IPS DF 6.9 (cell line): ENCODE measurements at places on chromosomes 2 and 18.

- H3K27ac ChIP-seq: no peak overlapping the region
- H3K36me3 ChIP-seq: no peaks in the 10 kb centered on the region
- no peak overlapping the region for H3K4me3 ChIP-seq
- H3K27me3 ChIP-seq: no peaks in the 10 kb centered on the region
- DNase-seq: no peak
These were observed 543.9 kb upstream of the LINC00305 start for GRCh38 chr18:64692826-64693225.

DNA sequence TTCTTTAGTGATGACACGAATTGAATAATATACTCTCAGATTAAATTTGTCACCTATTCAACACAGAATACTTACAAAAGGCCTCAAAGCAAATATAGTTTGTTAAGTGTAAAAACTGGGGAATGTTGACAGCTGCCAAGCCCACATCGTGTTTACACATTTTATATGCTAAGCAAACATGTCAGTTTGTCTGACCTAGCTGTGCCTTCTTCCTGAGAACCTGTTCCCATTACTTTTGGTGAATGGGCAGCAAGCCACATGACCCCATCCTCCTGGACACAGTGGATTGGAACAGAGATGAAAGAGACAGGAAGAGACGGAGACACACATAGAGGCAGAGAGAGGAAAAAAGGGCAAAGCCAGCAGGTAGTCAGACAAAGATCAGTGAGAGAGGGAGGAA lies 22.9 kb upstream of the CUL3 start:
- H3K36me3 ChIP-seq: no peaks in the 10 kb centered on the region
- no peaks in the 10 kb centered on the region for H3K4me1 ChIP-seq
- no peak overlapping the region for H3K27ac ChIP-seq
- H3K27me3 ChIP-seq: no peaks in the 10 kb centered on the region

GRCh38 chr2:201574766-201575165 lies 68.5 kb downstream of the TMEM237 start:
- no peak overlapping the region for H3K27ac ChIP-seq
- H3K27me3 ChIP-seq: no peaks in the 10 kb centered on the region
- no peaks in the 10 kb centered on the region for H3K4me1 ChIP-seq
- no peaks in the 10 kb centered on the region for H3K36me3 ChIP-seq

GRCh38 chr2:107719141-107719540 lies 107.6 kb upstream of the RGPD4 start:
- no peak overlapping the region for H3K27ac ChIP-seq
- H3K4me1 ChIP-seq: no peaks in the 10 kb centered on the region
- no peaks in the 10 kb centered on the region for H3K27me3 ChIP-seq
- H3K4me3 ChIP-seq: no peak overlapping the region

- no peaks in the 10 kb centered on the region for H3K27me3 ChIP-seq
- no peak overlapping the region for H3K27ac ChIP-seq
- DNase-seq: no peak
- no peaks in the 10 kb centered on the region for H3K4me1 ChIP-seq
- H3K36me3 ChIP-seq: no peaks in the 10 kb centered on the region
These were observed 122.3 kb downstream of the HAUS1 start for GRCh38 chr18:46226461-46226860.

DNA sequence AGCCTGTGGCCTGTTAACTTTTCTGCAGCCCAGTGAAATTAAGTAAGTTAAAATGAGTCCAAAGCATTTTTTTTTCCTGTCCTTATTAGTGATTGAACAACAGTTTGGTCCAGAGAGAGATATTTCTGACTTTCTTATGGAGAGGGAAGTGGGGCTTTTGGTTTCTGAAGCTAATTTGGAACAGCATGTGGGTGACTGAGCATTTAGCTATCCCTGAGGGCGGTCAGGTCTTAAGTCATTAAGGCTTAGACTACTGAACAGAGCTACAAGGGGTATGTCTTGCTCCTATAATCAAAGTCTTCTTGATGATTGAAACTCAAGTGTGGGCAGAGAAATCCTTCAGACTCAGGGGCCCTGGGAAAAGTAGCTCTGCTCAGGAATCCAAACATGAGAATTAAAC lies 14.0 kb downstream of the ARHGAP25 start:
- H3K27ac ChIP-seq: no peak overlapping the region
- H3K36me3 ChIP-seq: no peaks in the 10 kb centered on the region
- DNase-seq: no peak
- no peaks in the 10 kb centered on the region for H3K4me1 ChIP-seq
- no peaks in the 10 kb centered on the region for H3K27me3 ChIP-seq
- no peak overlapping the region for H3K4me3 ChIP-seq

- H3K27me3 ChIP-seq: no peaks in the 10 kb centered on the region
- H3K36me3 ChIP-seq: no peaks in the 10 kb centered on the region
- DNase-seq: no peak
- no peaks in the 10 kb centered on the region for H3K4me1 ChIP-seq
- no peak overlapping the region for H3K27ac ChIP-seq
- H3K4me3 ChIP-seq: no peak overlapping the region
These were observed 74.9 kb downstream of the TDRD15 start for GRCh38 chr2:21198637-21199036.
